GM13977 (cell line): ENCODE measurements at places on chromosomes 3 and 15.

GRCh38 chr15:75126864-75127580 is 74.7 kb upstream of the C15orf39 start:
- no peak for DNase-seq

DNA sequence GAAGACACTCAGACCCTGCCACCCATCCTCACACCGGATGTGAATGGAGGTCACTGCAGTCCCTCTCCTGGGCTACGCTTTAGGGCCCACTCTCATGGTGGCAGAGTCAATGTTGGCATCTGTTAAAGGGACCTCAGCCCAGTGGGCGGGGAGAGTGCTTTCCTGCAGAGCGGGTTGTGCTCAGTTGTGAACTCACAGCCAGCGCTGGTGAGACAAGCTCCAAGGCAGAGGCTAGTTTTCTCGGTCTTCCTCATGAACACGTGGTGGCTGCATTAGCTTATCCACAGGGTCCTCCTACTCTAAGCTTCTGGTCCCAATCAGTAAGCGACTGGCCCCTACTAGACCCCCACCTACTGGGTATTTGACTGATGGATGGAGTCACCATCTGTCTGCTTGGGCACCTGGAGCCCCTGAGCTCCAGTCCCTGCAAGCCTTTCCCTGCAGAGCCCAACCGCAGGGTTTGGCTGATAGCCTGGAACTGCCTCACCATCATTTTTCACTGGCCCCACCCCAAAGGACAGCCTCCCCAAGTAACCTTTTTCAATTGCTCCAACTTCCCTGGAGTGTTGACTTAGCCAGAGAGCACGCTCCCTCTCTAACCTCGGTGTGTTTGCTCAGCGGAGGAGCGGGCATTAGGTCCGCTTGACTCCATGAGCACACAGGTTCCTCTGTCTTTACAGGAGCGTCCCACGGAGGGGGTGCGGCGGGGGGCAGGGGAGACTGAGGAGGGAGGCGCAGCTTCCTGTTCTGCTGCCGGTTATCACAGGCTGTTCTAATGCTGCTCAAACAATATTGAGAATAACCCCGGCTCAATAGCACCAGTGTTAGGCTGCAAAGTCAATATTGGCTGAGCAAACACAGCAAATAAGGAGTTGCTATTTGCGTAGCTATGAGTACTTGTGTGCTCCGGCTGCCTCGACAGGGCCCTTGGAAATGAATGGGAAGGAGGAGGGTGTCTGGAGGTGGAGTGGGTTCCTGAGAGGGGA is 141.7 kb downstream of the RPLP1 start:
- no peak for DNase-seq

- no peak for DNase-seq
Measured at GRCh38 chr3:177760803-177761202, 563.5 kb upstream of the TBL1XR1 start.

GRCh38 chr15:45647828-45648227 is 13.0 kb downstream of the SQOR start:
- DNase-seq = no peak

- DNase-seq = no peak
Measured at GRCh38 chr15:33013827-33014445, 180.6 kb downstream of the FMN1 start.
